ENCODE measurements at places on chromosomes 7 and 10.

GRCh38 chr10:102783568-102783967 is 39.8 kb downstream of the WBP1L start:
- no peak for DNase-seq

DNA sequence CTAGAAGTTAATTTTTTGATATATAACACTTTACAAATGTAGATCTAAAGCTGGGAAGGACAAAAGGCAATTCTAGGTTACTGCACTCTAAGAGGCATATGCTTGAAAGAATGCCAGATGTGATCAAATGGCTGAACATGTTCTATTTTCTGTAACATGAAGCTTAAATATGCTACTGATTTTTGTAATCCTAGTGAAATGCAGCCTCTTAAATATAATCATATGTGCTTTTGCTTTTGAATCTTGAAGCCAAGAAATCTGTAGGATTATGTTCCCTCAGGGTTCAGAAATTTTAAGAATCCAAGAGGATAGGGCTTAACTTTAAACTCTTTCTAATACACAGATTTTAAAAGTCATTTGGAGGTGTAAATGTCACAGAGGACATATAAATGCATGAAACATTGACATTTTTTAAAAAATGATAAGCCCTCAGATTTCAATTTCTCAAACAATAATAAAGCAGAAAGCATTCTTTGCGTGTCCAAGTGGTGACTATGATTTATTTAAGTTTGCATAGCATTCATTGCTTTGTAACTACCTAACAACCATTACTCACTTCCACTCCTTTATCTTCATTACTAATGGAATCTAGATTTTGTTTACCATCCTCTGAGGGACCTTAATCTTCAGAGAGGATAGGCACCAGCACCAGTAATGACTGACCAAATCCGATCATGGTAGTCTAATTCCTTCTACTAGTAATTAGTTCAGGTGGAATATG is 170.4 kb downstream of the MAGI2 start:
- DNase-seq, result peak; percentile 7

GRCh38 chr10:72254813-72255568 is 18.7 kb upstream of the DDIT4 start:
- peak; percentile 66 for DNase-seq

DNA sequence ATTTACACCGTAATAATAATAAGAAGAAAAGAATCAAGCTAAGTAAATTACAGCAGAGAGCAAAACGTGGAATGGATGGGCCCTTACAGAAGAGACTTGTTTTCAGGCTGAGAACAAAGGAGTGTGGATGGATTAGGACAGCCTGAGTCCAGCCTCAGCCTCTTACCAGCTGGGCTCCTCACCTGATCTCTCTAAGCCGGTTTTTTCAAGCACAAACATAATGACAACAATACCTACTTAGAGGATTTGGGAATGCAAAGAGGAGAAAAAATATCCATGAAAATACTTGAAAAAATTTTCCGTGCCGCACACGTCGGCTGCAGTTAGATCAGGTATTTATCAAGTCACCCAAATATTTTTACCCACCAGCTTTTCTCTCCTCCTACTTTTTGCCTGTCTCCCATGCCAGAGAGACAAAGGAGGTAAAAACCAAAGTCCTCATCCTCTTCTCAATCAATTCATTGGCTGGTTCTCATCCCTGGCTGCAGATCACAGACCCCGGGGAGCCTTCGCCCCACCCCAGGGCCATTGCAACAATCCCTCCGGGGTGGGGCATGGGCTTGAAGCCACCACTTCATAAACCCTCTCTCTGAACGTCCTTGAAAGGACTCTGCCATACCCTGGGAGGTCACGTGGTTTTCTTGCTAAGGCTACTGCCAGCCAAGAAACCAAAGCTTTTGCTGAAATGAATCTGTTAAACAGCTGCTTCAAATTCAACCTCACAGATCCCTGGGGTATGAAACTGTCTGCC is 29.7 kb upstream of the GTF2I start:
- DNase-seq, result peak; percentile 49

GRCh38 chr7:156772725-156773124 is 120.3 kb downstream of the LMBR1 start:
- DNase-seq, result no peak

DNA sequence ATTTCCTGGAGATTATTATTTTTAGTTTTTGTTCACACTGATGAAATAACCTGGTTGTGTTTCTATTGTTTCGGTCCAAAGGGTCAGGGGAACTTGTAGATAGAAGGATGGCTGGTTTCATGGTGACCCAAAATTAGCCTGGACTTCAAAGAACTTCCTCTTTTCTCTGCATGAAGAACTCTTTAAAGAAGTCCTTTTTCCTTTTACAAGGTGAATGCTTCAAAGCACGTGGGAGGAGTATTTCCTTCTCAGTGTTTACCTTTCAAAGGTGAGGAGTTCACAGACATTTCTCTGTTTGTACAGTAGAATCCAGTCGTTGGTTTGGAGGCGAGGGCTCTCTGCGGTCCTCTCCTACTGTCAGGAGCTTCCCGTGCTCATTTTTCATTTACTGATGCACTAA is 561.7 kb downstream of the GATA3 start:
- DNase-seq, result peak; percentile 90

DNA sequence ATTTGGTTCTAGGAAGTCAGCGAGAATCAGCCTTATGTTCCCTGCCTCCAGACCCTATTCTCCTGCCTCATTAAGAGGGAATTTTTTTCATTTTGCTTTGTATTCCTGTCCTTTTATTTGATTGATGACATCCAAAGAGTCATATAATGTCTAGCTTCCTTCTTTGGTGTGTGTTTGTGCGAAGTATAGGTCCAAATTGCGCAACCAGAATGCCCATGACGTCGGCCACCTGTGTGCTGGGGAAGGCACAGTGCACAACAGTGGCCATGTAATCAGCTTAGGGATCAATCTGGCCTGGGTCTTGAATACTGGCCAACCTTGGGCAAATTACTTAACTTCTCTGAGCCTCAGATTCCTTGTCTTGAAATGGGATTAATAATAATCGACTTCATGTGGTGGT is 206.2 kb downstream of the VTI1A start:
- no peak for DNase-seq

- peak; percentile 38 for DNase-seq
Observed at GRCh38 chr7:56092789-56093531, at the start of gene PHKG1. Gene PHKG1 (minus strand): TSS chr7:56092952. CDS start chr7:56088941, 4,011 bp downstream.

GRCh38 chr7:142250705-142251104 is 7.2 kb downstream of the PRSS58 start:
- DNase-seq, result no peak

- no peak for DNase-seq
Observed at GRCh38 chr10:17454161-17455014, at the start of gene ST8SIA6. Gene ST8SIA6 (minus strand): TSS chr10:17454595. CDS start chr10:17454255, 340 bp downstream.

- no peak for DNase-seq
Observed at GRCh38 chr7:139541600-139542307, 18.3 kb downstream of the CLEC2L start.

GRCh38 chr10:44581996-44582395 is 197.1 kb upstream of the CXCL12 start:
- DNase-seq, result no peak

DNA sequence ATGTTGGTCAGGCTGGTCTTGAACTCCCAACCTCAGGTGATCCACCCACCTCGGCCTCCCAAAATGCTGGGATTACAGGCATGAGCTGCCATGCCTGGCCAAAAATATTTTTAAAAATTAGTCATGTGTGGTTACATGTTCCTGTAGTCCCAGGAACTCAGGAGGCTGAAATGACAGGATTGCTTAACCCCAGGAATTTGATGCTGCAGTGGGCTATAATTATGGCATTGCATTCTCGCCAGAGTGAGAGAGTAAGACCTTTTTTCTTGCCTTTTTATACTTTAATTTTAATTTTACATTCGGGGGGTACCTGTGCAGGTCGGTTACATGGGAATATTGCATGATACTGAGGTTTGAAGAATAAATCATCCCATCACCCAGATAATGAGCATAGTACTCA is 86.6 kb upstream of the ZNF92 start:
- DNase-seq, result no peak

- no peak for DNase-seq
Observed at GRCh38 chr10:110642204-110643034, 1.7 kb upstream of the RBM20 start.

DNA sequence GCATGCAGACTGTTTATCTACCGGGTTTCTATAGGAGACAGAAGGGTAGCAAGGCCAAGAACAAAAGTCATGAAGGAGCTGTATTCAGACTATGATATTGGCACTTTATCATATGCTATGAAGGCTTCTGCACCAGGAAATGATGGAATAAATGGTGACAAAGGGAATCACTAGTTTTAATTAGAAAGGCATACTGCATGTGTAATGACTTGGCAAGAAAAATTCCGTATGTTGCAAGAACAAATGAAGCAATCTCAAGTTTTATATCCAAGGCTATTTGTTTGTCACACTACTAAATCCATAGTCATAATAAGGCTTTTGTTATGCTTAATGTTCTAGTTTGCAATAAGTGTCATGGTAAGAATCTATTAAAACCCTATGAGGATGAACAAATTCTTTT is 230.9 kb downstream of the ZEB1 start:
- DNase-seq, result no peak

DNA sequence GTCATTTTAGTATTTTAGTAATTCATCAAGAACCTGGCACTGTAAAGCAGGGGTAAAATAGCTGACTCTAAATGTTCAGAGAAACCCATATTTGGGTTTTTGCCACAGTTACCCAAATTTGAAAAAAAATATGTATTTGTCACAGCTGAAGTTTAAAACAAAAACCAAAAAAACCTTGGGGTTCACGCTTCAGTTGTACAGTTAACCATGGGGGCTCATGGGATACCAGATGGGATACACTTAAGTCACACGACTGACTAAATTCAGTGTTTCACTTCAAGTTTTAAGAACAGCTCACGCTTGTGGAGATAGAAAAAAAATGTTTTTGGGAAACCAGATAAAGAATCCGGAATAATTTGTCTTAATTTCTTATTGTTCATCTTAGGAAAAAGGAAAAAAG is 2.1 kb downstream of the ARL3 start:
- no peak for DNase-seq

DNA sequence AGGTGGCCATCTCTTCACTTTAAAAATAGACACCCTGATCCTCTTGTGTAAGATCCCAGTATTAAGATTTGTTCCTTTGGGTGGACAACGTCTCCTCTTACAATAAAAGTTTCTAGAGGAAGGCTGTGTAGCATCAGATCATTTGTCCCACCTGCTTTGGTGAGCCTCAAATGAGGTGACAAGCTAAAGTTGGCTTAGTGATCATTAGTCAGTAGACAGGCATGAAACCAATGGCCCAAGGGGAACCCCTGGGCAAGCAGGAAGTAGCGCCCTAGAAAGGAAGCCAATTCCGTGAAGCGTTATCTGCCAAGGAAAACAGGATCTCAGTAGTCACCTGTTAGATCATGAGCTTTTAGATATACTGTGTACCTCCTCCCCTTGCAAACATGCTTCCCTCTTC is 66.8 kb downstream of the PCGF5 start:
- no peak for DNase-seq

DNA sequence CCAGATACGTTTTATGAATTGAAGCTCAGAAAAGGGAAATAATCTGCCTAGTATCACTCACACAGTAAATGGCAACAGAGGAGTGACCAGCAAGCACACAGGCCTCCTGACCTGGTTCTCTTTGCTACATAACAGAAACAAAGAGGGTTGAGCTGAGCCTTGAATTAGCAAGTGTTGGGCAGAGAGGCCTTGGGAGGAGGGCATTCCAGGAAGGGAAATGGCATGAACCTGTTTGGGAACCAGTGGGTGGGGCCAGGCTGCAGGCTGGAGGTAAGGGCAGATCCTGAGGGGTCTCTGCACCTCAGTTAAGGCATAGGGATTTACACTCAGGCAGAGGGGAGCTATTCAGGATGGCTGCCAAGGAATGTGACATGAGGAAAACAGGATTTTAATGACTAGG is 24.8 kb upstream of the CYCS start:
- DNase-seq, result no peak

DNA sequence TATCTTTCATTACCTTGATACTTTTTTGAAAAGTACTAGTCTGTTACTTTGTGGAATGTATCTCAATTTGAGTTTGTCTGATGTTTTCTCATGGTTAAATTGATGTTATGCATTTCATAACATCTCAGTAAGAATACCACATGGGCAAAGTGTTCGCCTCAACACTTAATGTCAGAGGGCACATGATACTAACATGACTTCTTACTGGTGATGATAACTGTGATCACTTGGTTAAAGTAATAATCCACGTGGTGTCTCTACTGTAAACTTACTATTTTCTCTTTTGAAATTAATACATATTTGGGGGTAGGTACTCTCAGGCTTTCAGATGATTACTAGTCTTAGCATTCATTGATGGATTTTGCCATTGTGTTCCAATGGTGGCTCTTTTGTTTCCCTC is 2.2 kb downstream of the SDHAF3 start:
- DNase-seq, result no peak

DNA sequence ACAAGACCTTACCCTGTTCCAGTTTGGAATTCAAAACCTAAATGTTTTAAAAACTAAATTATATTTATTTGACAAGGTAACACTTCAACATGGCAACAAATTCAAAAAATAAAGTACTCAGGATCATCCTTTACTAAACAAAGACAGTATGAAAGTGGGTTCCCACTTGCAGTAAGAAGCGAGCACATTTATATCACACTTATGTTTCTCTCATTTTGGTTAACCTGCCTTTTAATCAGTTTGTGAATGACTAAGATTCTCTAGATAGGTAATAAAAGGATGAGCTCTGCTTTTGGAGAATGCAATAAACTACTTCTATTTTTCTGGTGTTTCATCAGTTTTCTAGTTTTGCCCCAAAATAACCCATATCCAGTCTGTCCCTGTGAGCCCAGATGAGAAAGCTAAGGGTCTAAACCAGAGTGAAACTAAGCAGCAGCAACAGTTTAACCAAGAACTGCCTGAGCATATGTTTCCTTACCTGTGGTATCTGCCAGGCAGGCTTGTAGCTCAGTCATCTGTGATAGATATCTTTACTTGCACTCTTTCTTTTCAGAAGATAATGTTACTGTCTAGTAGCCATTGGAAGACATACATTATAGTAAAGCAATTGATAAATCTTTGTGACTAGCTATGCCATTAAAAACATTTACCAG is 64.1 kb downstream of the ABLIM1 start:
- DNase-seq, result no peak

DNA sequence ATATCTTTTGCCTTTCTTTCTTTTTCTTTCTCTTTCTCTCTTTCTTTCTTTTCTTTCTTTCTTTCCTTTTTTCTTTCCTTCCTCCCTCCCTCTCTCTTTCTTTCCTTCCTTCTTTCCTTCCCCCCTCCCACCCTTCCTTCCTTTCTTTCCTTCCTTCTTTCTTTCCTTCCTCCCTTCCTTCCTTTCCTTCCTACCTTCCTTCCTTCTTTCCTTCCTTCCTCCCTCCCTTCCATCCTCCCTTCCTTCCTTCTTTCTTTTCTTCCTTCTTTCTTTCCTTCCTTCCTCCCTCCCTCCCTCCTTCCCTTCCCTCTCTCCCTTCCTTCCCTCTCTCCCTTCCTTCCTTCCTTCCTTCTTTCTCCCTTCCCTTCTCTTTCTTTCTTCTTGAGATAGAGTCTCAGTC is 25.5 kb upstream of the CALN1 start:
- no peak for DNase-seq

GRCh38 chr10:5293691-5294550 is 70.8 kb upstream of the UCN3 start:
- peak; percentile 82 for DNase-seq
